ENCODE measurements at places on chromosomes 3 and 15.

GRCh38 chr3:32487781-32488473 is 14.7 kb downstream of the CMTM6 start:
- DNase-seq, result no peak

DNA sequence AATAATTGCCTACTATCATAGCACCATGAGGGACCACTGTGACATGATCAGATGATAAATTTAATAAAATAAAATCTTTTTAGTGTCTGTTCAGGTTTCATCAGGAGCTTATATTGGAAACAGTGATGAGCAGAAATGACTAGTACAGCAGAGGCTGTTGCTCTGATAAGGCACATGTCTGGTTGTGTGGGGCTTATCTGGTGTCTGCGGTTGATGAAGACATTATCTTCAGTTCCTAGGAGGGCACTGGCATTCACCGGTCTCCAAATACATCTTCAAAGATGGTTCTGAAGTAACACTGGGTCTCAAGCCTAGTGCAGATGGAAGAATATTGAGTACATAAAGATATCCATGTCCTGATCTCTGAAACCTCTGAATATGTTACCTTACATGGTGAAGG is 125.3 kb downstream of the SUCNR1 start:
- DNase-seq, result no peak

GRCh38 chr3:65951836-65952505 is 86.7 kb downstream of the MAGI1 start:
- DNase-seq, result no peak

DNA sequence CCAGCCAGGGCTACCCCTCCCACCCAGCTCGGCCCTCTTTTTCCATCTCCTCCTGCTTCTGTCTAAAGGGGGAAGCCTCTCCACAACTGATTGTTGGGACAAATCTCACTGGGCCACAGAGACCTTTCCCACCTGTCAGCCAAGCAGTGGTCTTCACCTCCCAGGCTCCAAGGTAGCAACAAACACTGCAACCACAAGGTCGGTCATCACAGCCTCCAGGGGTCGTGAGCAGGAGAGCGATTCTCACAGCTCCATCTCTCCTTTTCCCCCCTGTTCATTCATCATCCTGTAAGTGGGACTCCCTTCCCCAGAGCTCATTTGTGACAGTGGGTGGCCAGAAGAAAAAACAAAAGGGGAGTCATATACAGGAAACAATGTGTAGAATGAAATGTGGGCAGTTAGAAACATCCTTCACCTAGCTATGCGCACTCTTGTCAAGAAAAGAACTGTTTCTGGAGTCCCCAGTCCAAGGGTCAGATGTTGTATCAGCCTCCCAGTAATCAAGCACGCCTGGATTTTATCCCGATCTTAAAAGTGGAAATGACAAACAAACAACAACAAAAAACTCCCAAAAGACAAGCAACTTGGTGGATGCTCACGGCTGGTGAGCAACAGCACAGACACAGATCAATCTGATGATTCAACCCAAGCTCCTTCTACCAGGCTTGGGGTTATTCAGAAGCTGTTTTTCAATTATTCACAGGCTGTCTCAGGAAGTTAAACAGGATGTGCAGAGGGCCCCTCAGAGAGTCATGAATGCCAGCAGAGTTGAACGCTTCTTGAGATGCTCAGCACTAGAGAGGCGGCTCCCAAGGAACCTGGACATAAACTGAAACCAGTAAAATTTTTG is 22.4 kb downstream of the LYZL4 start:
- DNase-seq, result peak; percentile 8

DNA sequence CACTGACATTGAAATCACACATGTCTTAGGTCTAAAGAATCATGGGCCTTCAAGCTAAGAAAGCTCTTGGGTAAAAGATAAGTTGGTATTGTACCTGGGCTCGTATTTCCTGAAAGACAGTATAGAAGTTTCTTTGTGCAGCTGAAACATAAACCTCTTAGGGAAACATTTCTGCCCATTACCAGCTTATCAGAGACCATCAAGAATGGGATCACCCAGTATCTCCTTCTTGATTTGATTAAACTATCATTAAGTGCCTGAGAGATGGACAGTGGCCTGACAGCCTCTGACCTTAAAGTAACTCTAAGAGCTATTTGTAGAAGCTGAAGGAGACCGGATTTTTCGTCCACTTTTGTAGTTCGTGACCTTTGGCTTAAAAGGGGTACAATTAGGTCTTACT is 265.3 kb downstream of the ERC2 start:
- DNase-seq, result no peak

- DNase-seq, result no peak
Measured at GRCh38 chr15:56869573-56869972, 48.9 kb upstream of the TCF12 start.

- DNase-seq, result no peak
Measured at GRCh38 chr15:76991048-76991447, 3.9 kb upstream of the PSTPIP1 start.

- DNase-seq, result no peak
Measured at GRCh38 chr15:70633103-70633831, 130.1 kb downstream of the UACA start.

DNA sequence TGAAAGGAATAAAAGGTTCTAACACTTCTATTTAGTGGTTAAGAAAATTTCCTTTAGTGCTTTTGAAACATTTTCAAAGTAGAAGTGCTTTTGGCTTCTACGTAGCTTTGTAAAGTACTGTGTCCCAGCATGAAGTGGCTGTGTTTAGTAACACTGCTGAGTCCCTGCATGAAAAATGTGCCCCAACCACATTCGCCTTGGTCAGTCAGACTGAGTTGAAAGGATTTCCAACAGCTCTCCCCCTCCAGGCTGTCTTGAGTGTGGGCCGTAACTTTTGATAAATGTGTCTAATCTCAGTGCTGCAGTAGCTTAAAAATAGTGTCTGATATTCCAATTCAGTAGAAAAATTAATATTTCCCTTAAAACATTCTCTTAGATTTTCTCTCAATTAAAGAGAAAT is 115.0 kb downstream of the NR1D2 start:
- no peak for DNase-seq

All from activated T-cell treated with anti-CD3 and anti-CD28 coated beads for 4 hours (primary cell).